ENCODE measurements at places on chromosomes 12 and 14.

GRCh38 chr14:102057480-102058114 is 29.2 kb downstream of the HSP90AA1 start:
- no peak for DNase-seq

DNA sequence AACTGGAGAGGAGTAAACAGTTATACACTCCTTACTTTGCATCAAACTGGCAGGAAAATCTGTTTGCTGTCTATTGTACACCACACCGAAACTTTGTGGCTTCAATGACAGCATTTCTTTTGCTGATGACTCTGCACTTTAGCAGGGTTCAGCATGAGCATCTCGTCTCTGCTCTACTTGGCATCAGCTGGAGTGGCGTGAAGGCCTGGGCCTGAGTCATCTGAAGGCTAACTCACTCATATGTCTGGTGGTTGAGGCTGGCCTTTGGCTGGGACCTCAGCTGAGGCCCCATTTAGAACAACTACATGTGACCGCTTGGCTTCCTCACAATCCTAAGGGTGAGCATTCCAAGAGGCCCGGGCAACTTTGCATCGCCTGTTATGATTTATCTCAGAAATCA is 28.7 kb upstream of the REP15 start:
- DNase-seq: no peak

DNA sequence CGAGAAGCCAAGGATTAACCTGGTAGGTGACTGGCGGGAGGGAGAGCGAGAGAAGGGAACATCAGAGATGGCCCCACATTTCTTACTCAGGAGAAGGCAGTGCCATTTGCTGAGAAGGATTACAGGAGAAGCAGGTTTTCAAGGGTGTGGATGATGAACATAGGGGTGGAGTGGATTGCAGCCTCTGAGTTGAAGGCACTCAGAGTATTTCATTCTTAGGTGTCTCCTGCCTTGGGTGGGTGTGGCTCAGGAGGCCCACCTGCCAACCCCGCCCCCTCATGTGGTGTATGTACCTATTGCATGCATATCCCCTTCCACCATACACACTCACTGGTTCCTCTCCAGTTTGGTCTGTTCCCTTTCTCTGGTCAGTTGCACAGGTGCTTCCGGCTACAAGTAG is 6.3 kb downstream of the ESPL1 start:
- DNase-seq: no peak

DNA sequence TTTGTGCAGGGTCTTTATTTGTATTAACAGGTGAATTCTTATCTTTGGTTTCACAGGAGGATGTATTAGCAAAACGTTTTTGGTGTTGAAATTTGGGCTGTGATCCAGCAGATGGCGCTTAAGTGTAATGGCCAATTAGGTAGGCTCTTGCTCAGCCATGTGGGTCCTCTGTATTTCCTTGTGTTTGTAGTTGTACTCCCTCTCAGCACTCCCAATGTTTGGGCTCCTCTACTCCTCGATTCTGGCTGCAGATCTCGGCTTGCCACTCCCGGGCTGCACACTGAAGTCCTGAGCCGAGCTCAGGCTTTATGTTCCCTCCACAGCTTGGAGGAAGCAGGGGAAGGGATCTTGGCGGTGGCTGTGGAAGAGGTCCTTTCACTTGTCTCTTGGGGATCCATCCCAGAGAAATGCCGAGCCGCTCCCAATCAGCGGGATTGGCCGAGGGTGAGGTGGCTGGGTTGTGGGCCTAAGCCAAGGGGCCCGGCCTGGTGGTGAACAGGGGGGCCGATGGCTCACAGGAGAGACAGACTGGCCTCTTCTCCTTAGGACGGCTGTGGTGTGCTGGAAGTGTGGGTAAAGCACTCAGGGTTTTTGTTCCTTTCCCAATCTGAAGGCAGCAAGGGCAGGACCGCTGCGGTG is 133.7 kb downstream of the AEBP2 start:
- peak; percentile 20 for DNase-seq

DNA sequence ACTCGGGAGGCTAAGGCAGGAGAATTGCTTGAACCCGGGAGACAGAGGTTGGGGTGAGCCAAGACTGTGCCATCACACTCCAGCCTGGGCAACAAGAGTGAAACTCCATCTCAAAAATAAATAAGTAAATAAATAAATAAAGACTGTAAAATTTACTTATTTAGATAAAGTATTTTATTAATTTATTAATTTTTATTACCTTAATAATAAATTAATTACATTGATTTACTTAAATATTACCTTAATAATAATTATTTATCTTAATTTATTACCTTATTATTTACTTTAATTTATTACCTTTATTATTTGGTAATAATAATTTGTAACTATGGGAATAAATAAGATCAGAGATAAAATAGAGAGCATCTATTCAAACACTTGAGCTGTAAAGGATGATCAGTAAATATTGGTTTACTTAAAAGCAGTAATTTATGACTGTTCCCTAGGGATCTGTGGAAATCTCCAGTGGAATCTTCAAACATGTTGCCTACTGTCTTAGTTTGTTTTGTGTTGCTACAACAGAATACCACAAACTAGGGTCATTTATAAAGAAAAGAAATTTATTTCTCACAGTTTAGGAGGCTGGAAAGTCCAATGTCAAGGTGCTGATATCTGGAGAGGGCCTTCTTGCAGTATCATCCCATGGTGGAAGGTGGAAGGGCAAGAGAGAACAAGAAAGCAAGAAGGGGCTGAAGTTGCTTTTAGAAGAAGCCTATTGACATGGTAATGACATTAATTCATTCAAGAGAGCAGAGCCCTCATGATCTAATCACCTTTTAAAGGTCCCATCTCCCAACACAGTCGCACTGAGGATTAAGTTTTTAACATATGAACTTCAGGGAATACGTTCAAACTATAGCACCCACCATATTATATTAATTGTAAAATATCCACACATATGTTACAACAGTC is 37.1 kb downstream of the SOCS2 start:
- no peak for DNase-seq

DNA sequence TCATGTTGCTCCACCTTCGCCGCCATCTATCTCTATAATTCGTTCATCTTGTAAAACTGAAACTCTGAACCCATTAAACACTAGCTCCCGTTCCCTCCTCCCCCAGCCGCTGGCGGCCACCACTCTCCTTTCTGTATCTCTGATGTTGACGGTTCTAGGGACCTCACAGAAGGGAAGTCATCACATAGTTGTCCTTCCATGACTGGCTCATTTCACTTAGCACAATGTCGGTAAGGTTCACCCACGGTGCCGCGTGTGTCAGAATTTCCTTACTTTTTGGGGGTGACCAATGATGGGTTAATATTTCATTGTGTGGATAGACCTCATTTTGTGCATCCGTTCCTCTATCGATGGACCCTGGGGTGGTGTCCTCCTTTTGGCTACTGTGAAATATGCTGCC is 2.0 kb upstream of the CACNA2D4 start:
- DNase-seq: no peak

DNA sequence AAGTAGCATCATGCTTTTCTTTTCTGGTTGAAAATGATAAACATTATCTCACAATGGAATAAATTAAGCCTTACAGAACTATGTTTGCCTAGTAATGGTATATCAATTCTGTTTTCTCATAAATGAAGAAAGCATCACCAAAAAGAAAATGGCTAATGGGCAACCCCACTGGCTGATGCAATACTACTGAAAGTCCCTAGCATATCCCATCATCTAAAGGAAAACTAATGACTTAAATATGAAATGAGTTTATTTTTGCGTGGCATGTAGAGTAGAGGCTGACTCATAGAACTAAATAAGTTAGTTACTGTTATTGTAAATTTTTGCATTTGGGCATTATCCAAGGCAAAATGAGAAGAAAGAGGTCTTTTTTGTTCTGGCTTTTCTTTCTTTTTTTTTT is 1156.3 kb upstream of the SEL1L start:
- no peak for DNase-seq

DNA sequence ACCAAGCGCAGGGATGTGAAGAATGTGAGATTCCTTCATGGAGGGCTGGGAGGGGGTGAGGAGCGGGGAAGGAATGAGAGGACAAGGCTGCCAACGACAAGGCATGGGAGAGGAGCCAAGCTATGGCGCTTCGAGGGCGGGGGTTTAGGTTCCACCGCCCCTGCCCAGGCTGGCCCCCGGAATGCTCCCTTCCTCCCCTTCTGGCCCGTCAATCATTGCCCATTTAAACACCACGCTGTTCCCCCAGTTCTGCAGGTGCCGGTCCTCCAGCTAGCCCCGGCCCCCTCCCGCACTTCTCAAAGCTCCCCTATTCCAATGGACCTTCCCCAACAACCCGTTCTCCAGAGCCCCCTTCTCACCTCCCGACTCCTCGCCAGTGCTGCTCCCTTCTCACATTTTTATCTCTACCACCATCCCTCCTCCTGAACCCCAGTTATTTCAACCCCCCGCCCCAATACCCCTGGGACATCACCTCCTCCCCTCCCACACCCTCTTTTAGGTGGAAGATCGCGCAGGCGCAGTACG is 428 bp downstream of the RNF41 start:
- DNase-seq: no peak

DNA sequence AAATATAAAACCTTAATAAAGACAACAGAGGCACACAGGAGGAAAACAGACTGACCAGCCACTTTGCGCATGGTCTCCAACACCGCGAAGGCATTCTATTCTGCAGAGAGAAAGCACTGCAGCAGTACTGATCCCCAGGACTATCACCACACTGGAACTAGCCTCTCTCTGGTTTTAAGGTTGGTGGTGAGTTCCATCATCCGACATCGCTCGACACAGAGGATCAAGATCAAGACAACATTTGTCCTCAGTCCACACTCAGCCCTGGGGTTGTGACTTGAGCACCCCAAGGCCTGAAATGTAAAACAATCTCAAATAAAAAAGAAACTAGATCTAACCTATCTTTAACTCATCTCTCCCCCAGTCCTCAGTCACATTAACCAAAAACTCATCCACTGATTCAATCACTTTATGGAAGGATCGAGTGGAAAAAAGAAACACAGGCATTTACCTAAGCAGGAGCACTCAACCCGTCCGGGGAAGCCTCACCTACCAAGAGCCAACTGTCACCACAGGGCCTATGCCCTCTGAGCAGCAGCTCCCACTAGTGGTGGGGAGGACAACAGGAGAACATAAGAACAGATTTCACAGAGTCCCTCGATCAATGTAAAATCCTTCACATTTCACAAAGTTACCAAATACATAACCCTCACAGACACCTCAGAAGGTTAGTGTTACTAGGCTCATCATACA is 17.7 kb downstream of the STXBP6 start:
- no peak for DNase-seq

GRCh38 chr14:38046160-38046559 is 161.5 kb upstream of the SSTR1 start:
- DNase-seq: no peak

- DNase-seq: no peak
Measured at GRCh38 chr12:2009623-2010022, 5.4 kb upstream of the DCP1B start.

GRCh38 chr12:33383503-33383902 is 56.1 kb downstream of the SYT10 start:
- no peak for DNase-seq

DNA sequence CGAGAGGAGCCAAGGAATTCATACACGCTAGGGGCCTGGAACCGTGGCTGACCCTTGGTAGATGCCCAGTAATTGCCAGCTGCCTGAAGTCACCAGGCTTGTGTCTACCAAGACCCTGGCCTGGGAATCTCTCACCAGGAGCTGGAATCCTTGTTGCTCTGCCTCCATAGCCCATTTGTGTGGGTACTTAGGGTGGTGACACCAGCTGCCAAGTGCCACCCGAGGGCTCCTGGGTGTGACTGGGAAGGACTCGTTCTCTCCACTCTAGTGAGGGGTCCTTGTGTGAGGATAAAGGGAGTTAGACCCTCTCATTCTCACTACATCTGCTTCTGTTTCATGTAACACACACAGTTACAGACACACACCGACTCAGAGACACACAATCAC is 17.9 kb downstream of the SERPINA1 start:
- no peak for DNase-seq

DNA sequence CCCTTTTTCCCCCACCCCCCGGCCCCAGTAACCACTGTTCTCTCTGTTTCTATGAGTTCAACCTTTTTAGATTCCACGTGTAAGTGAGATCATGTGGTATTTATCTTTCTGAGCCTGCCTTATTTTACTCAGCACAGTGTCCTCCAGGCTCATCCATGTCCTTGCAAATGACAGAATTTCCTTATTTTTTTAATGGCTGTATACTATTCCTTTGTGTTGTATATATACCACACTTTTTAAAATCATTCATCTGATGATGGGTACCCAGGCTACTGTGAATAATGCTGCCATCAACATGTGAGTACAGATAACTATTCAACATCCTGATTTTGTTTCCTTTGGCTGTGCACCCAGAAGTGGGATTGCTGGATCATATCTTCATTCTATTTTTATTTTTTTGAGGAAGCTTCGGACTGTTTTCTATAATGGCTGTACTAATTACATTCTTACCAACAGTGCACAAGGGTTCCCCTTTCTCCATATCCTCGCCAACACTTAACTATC is 54.7 kb downstream of the DDX51 start:
- no peak for DNase-seq

GRCh38 chr14:94157197-94157596 is 16.9 kb upstream of the PPP4R4 start:
- no peak for DNase-seq

DNA sequence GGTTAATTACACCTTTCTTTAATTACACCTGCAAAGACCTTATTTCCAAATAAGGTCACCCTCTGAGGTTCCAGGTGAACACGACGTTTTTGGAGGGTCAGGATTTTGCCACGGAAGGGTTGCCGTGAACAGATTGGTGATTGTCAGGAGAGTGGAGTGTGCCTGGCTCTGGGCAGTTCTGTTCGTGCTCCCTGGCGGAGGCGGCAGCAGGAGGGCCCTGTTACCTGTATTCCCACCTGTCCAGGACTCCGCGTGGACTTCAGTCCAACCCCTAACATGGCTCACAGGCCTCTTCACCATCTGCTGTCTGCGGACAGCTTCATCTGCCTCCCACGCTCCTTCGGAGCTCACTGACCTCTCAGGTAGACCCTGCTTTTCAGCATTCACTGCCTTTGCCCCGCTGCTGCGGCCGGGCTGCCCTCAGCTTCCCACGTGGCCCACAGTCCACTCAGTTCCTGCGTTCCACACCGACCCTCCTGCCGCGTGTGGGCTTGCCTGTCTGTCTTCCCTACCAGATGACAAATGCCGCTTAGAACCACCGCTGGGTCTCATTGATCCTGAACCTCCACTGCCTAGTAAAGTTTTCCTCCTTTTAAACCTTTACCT is 187.5 kb upstream of the DIO3 start:
- DNase-seq: no peak

- DNase-seq: no peak
Measured at GRCh38 chr12:68122236-68122920, 37.2 kb downstream of the IFNG start.

DNA sequence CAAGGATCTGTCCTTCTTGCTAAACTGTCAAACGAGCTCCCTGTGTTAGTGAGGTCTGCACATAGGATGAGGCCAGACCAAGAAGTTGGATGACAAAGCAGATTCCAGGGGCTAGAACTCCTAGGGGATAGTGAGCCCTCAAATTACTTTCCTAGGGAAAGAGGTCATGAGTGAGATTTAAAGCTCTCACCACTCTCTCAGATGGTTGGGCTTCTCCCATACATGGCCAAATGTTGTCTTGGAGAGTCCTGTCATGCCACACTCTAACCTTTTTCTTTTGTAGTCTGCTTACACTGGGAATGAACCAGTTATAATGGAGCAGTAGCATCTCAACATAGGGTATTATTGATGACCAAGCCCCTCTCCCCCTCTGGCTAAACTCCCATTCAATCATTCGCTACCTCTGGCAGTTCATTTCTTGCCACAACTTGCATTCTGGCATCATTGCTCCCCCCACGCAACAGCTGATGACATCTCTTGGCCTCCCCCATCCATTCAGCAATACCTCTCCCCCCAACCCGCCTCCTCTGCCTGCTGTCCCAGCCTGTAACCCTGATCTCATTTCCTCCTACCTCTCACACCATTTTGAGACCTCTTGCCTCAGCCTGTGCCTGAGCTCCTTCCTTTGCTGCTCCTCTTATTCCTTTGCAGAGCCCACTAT is 64.7 kb upstream of the CISTR start:
- no peak for DNase-seq

Data from stimulated activated CD4-positive, alpha-beta T cell treated with anti-CD3 and anti-CD28 coated beads, Interleukin-4, amount 100 ng/mL, for 24 hours (primary cell).